Bone marrow (tissue), 2 donors: ENCODE measurements at places on chromosomes 6 and 20.
A peak's percentile ranks its signal among the peaks of the same experiment; 100 is the strongest.

DNA sequence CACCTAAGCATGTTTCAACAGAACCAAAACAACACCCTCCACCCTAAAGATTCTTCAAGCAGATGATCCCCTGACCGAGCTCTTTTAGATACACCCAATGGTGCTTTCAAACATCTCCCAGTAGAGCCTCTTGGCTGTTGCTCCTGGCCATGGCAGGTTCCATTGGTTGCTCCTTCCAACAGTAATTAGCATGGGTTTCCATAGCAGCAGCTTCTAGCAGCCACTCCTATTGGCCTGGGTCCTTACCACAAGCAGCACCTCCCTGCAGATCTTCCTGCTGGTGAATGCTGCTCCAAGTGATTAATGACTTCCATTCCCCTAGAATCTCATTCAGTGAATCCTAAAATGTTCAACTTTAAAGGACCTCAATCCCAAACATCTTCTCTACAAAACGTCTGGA lies 13.9 kb downstream of the CCN2 start:
- no peak for DNase-seq

GRCh38 chr6:158865769-158866168 lies 46.6 kb upstream of the EZR start:
- DNase-seq, result no peak

- DNase-seq, result no peak
These were observed 30.8 kb downstream of the SF3B5 start for GRCh38 chr6:144064402-144065212.

- peak; percentile 61 for DNase-seq
These were observed 1.4 kb downstream of the TFEB start for GRCh38 chr6:41733707-41734665.

- DNase-seq, result no peak
These were observed 38.5 kb downstream of the PANK2 start for GRCh38 chr20:3927486-3928291.

- no peak for DNase-seq
These were observed 88.6 kb upstream of the MAFB start for GRCh38 chr20:40777653-40778052.

DNA sequence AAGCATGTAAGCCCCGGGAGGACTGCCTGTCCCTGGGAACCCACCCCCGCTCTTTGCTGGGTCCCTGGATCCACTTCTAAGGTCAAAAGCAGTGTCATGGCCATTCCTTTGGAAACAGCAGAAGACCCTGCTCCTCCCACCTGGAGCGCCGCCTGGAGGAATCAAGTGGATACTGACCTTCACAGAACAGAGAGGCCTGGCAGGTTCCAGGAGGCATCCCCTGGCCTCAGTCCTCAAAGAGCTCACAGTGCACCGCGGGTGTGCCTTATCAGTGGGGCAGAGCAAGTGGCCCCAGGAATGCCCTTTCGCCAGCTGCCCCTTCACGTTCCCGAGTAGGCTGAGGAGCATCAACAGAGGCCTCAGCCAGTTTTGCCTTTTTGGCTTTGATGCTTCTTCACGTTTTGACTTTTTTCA lies 11.1 kb upstream of the SLC4A11 start:
- DNase-seq, result no peak

- no peak for DNase-seq
These were observed 31.0 kb downstream of the GLO1 start for GRCh38 chr6:38671885-38672467.

GRCh38 chr6:2982426-2983117 lies 11.2 kb upstream of the SERPINB6 start:
- no peak for DNase-seq

GRCh38 chr6:12404651-12405050 lies 114.5 kb downstream of the EDN1 start:
- no peak for DNase-seq

GRCh38 chr20:34874094-34874654 lies 1.5 kb upstream of the GGT7 start:
- DNase-seq, result peak; percentile 86

DNA sequence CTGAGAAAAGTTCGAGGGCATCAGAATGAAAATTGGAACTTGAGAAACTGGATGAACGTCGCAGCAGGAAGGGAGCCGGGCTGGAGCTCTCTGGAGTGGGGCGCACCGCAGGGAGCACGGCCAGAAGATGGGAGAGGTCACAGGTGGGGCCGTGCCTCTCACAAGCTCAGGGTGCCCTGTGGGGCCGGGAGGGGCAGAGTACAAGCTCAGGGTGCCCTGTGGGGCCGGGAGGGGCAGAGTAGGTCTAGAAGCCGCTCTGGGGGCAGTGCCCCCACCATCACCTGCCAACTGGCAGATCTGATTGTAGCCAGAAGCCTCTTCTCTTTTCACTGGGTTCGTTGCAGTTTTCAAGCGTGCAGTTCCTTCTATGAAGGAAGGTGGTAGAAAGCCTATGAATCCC lies 61.1 kb upstream of the SNX9 start:
- no peak for DNase-seq

DNA sequence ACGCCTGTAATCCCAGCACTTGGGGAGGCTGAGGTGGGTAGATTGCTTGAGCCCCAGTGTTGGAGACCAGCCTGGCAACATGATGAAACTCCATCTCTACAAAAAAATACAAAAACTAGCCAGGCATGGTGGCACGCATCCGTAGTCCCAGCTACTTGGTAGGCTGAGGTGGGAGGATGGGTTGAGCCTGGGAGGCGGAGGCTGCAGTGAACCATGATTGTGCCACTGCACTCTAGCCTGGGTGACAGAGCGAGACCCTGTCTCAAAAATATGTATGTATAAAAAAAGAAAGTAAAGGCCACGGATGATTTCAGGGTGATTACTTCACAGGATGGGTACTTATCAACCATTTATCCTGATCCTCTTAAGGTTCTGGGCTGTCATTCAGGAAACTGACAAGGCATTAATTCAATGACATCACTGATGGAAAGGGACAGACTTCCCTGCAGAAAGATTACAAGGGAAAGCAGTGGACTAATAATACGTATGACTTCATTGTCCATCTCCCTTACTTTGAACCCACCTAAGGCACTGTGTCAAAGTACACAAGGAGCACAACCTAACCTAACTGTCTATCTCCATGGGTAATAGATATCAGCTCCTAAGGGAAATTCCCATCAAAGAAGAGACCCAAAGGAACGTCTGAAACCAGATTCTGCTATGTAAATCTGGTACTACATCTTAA lies 61.2 kb downstream of the ZMYND8 start:
- no peak for DNase-seq

DNA sequence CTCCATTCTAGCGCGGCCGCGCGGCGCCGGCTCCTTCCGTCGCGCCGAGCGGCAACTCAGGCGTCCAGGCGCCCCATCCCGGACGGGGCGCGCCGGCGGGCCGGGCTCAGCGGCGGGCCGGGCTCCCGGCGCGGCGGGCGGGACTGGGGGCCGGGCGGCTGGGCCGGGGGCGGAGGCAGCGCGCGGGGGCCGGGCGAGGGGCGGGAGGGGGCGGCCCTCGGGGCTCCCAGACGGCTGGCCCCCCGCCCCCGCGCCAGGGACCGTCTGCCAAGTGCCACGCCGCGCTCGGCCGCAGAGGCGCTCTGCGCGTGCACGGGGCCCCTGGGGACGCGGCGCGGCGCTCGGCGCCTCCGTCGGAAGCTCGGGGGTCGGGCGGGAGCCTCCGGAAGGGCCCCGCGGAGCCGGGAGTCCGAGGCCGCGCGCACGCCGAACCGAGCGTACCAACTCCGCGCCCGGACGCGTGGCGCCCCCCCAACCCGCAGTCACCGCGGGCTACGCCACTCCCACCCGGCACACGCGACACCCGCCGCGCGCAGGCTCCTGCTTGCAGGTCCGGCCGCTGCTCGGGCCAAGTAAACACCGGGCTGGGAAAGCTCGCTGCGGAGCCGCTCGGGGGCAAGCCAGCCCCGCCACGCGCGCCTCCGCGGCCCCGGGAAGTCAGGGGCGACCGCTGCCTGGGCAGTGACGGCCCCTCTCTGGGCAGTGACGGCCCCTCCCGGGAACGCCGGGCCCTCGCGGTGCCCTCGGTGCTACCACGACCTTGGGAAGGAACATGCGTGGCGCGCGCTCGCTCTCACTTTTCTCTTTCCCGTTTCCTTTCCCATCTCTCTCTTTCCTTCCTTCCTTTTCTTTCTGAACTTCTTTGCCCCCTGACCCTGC lies at the start of gene PREX1:
PREX1 (minus strand) TSS at position 145 of the 879 bp plus-strand sequence; CDS start at position 6, 139 bp downstream.
- DNase-seq, result peak; percentile 63

- no peak for DNase-seq
These were observed 25.6 kb downstream of the MAN1A1 start for GRCh38 chr6:119323931-119324330.

- DNase-seq, result no peak
These were observed 109.3 kb downstream of the HACE1 start for GRCh38 chr6:104750449-104750848.

DNA sequence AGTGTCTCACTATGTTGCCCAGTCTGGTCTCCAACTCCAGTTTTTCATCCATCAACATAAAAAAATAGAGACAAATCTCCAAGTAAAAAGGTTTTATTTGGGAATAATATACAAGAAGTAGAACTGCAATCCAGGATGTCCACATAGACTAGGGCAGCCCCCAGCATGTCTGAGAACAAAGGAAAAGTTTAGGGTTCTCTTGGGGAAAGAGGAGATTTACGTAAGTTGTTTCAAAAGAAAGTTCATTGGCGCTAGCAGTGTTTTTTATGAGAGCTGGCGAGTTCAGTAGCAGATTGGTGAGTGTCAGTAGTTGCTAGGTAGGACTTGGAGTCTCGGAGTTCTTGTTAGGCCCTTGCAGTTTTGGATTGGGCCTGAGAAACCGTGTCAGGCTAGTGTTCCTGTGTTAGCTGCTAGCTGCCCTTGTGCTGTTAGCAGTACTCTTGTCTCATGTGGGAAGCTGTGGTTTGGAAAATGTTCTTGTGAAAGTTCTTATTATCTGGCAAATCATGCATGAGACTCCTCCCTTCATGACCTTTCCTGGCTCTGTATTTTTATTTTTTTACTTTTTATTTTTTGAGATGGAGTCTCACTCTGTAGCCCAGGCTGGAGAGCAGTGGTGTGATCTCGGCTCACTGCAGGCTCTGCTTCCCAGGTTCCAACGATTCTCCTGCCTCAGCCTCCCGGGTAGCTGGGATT lies 24.7 kb downstream of the TTLL9 start:
- peak; percentile 59 for DNase-seq

DNA sequence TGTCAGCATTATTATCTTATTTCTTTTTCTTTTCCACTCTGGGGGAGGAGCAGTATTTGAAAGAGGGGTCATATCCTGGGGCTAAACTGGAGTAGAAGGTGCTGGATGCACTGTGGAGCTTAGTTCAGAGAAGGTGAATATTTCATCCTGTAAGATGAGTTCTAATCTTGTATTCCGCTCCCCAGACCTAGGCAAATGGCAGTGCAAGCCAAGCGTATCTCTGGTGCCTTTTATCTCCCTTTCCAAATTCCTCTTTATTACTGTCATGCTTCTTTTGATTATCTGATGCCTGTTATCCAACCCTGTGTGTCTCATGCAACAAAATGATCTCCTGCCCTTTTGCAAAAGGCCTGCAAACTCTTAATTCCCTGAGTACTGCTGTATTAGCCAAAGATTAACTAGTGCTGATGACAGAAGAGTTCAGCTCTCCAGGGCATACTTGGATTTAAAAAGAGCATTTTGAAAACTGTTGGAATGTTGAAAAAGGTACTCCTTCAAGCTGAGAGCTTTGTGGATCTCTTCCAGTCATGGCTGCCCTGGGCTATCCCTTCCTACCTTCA lies 138.0 kb downstream of the CARMIL1 start:
- no peak for DNase-seq

DNA sequence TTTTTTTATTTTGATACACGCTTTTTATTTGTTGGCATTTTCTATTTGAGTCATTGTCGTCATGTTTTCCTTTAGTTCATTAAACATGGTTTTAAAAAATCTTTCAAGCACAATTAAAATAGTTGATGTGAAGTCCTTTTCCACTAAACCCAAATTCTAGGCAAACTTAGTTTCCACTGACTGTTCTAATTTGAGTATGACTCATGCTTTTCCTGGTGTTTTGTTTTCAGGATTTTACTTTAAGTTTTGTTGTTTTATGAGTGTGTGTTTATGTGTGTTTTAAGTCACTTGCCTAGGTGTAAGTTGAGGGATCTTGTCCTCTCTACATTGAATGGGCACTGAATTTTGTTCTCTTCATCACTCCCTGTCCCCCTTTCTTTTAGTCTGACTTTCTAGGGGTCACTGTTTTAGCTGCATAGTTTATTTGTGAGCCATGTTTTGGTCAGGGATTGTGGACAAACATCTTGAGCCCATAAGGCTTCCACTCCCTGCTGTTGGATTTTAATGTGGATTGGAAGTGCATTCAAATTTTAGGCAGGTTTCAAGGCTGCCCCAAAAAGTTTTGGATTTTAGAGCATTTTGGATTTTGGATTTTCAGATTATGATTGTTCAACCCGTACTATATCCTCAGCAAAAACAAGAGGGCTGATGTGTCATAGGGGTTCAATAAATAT lies 94.8 kb downstream of the CDYL start:
- DNase-seq, result no peak

- DNase-seq, result no peak
These were observed 11.1 kb upstream of the LSM14B start for GRCh38 chr20:62111148-62111547.

DNA sequence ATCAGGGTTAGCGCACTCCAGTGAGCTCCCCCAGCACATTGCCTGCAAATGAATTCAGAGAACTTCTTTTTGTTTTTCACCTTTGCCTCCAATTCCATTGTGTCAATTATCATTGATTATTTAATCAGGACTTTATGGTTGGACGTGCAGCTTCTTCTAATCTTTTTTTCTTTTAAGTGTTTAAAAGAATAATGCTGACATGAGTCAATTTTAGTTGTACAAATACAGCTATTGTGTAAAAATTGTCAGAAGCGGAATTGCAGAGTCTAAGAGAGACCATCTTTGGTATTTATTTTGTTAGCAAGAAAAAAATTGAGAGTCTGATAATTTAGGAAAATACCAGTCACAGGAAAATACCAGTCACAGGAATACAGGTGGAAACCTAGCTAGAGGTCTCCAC lies 5.5 kb downstream of the ABT1 start:
- no peak for DNase-seq

DNA sequence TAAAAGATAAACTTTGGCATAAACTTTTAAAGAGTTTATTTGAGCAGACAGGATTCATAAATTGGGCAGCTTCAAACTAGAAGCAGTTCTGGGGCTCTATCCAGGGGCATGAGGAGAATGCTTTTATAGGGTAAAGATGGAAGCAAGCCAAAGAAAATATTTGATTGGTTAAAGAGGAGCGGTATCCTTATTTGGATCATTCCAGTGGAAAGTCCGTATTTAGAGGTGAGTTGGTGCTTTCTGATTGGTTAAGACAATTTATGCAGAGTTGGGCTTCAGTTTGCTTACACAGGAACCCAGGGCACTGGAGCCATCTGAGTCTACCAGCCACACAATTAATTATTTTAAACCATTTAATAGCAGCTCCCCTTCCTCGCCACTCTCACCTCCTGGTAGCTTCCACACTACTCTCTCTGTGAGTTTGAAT lies 37.9 kb upstream of the RNF217 start:
- no peak for DNase-seq
